ENCODE measurements at places on chromosomes 1 and 21. TPM values are rescaled to one million over a fixed set of nuclear protein-coding genes. Genes with fewer than 3 reads are reported as not detected.

Gene FAM163A
- total RNA-seq: not detected

Gene IGSF5
- 2.9 TPM for total RNA-seq

GRCh38 chr1:99557546-99558202, 88.2 kb upstream of the PALMD start:
- no peak for DNase-seq

GRCh38 chr1:234543442-234544086, 64.6 kb upstream of the TARBP1 start:
- peak; percentile 63 for DNase-seq

DNA sequence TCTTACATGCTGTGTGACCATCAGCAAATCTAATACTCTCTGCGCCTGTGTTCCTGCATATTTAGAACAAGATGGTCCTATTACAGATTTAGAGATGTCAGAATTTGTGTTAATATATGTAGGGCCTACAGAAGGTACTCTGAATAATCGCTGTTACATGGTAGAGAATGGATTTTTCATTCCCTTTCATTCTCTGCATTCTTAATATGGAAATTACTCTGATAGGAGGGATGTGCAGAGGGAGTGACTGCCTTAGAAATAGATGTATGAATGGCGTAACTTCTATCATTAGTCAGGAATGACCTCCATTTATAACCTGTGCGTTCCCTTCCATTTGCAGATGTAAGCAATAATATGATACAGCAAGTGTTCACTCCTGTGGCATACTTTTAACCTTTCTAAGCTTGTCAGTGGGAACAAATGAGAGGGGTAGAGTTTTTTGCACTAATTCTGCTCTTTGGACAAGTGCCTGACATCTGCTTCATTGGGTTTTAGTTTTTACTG, 45.6 kb downstream of the MIA3 start:
- no peak for DNase-seq

DNA sequence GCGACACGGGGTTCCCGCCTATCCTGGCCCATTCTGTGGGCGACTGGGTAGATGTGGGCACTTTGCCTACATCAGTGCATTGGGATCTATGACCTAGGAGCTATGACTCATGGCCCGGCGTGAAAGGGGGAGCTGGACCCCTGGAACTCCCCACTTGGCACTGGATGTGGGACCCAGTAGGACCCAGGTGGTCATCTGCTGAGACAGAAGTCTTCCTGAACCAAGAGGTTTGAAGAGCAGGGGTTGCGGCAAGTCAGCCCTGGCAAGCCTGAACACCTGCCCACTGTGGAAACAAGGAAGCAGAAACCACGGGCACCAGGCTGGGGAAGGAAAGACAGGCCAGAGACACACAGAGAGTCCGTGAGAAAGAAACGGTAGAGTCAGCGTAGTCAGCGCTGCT, 656.7 kb downstream of the AJAP1 start:
- DNase-seq: no peak

- no peak for DNase-seq
Observed at GRCh38 chr1:27569506-27570291, 34.2 kb downstream of the AHDC1 start.

- no peak for DNase-seq
Observed at GRCh38 chr1:78058670-78059069, 12.9 kb downstream of the GIPC2 start.

- no peak for DNase-seq
Observed at GRCh38 chr1:25618433-25618808, 1.8 kb downstream of the MAN1C1 start.

Measured in right atrium auricular region (tissue), 2 donors.